ENCODE measurements at places on chromosomes 2 and 18. TPM values are rescaled to one million over a fixed set of nuclear protein-coding genes. Genes with fewer than 3 reads are reported as not detected.
A peak's percentile ranks its signal among the peaks of the same experiment; 100 is the strongest.

CYTIP gene
- 222 TPM for total RNA-seq

SRD5A2 gene
- total RNA-seq = not detected

DNA sequence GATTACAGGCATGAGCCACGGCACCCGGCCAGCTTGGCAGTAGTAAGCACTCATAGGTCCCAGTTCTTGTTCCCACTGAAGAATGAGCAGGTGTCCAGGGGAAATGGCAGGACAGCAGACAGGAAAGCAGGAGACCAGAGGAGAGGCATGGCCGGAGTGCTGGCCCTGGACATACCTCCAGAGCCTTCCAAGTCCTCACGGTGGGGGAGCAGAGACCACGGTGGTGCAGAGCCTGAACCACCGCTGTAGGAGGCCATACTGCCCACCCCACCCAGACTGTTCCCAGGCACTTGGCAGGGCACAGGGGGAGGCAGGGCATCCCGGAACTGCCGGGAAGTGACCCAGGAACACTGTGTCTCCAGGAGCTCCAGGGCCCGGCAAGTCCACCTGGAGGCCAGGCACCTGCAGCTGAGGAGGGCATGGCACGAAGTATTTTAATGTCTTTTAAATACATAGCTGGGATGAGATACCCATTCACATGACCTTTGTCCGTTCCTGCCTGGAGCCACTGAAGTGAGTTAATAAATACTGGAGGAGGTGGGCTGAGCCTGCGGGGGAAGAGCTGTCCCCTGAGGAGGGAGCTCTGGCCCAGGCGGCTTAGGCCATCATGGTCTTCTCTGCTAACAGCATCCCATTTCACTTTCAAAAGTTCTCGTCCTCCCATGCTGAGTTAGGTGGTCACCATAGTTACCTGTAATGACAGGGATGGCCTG, 49.7 kb upstream of the TFCP2L1 start:
- DNase-seq = no peak

- no peak for DNase-seq
Measured at GRCh38 chr2:58532641-58533040, 291.5 kb upstream of the FANCL start.

DNA sequence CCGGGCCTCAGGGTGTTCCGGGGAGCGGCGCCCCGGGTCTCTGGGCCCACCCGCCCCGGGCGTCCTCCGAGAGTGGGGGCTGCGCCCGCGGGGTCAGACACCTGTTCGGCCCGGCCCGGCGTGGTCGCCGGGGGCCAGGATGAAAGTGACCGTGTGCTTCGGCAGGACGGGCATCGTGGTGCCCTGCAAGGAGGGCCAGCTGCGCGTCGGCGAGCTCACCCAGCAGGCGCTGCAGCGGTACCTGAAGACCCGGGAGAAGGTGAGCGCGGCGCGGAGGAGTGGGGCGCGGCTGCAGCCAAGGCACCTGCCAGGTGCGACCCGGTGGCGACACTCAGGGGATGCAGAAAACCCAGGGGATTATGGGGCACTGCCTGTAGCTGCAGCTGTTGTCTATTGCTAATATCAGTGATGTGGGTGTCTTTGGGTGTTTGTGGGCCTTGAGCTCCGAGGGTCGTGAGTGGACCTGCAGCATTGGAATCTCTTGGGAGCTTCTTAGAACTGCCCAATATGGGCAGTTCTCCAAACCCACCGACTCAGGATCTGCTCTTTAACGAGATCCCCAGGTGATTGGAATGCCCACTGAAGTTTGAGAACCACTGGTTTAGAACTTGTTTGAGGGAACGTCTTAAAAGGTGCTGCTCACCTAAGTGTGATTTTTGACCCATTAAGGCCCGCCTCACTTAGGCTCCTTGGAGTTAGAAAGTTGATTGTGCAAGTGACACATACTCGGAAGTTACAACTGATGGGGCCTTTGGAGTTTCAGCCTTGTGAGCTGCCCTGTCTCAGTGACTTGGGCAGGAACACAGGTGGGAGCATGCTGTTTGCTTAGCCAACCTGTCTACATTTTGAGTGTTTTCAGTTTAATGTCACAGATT, 823 bp downstream of the PARD3B start:
- DNase-seq = no peak

DNA sequence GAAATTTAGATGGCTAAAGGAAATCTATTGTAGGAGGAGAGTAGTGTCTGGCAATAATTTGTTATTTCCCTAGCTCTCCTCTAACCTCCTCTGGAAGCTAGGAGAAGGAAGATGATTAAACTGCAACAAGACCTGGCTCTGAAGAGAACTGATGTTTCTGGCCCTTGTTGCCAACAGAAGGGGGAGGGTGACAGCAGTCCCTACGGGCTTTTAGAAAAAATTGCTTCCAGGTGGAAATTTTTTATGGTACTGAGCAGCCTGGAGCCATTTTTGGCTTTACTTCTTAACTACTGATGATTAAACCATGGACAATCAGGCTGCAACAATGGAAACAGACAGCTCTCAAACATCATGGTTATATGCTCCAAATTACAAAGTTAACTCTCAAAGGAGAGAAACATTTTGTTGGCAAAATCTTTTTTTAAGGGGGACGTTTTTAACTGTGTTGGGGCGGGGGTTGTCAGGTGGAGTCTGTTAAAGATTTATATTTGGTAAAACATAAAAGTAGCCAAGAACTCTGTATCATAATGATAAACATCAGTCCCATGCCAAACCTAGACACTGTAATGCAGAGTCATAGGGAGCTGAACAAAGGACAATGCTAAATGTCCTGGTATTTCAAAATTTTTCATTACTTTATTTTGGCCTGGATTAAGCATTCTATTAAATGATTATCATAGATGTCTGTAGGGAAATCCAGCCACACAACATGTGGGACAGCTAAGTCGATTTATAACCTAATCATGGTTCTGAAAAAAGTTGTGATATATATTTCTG, 70.0 kb downstream of the EXOC6B start:
- no peak for DNase-seq

GPR35 gene
- total RNA-seq = 23.8 TPM

DNA sequence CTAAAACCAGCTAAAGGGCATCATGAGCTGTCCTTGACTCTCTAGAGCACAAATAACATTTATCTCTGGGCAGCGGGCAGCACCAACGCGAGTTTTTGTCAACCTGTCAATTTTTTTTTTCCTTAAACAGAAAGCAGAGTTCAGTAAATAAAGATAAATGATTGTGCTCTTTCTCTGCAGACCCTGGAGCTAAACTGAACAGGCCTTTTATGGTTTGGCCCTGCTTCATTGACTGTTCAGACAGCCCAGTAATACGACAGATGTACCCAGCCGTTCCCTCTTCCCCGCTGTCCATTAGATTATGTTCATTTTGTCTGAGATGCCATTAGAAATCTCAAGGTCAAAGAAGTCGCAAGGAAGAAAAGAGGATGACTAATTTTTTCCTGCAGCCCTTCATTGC, 280.5 kb upstream of the PIK3C3 start:
- no peak for DNase-seq

DNA sequence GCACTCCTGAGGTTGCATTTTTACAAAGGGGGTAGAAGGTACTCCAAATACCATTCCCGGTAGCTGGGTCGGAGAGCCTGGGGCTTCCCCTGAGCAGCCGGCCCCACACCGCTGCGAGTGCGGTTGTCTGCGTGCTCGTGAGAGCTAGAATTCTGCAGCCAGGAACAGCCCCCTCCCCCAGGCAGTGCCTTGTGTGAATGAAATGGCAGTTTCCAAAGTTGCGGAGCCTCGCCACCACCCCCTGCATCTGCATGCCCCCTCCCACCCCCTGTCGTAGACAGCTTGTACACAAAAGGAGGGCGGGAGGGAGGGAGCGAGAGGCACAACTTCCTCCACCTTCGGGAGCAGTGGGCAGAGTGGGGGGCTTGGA, 1.1 kb downstream of the MYCN start:
- DNase-seq = no peak

GRCh38 chr2:84238907-84239306, 220.2 kb downstream of the SUCLG1 start:
- no peak for DNase-seq

DNA sequence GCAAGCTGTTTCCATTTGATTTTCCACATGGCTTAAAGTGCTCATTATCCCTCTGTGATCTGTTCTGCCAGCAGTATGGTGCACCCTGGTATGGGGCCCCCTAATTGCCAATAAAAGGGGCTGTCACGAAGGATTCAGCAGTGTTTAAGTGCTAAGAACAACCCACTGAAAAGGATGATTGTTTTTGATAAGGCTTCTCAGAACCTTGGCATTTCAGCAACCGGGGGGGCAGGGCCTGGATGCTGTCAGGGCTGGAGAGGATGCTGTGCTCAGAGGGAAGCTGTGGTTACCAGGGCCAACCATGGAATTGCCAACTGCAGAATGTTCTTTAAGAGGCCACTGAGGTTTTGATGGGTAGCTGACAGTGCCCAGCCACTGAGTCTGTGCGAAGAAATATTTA, 117.8 kb downstream of the CTIF start:
- no peak for DNase-seq

- no peak for DNase-seq
Measured at GRCh38 chr2:85911097-85911496, 22.3 kb upstream of the ST3GAL5 start.

DNA sequence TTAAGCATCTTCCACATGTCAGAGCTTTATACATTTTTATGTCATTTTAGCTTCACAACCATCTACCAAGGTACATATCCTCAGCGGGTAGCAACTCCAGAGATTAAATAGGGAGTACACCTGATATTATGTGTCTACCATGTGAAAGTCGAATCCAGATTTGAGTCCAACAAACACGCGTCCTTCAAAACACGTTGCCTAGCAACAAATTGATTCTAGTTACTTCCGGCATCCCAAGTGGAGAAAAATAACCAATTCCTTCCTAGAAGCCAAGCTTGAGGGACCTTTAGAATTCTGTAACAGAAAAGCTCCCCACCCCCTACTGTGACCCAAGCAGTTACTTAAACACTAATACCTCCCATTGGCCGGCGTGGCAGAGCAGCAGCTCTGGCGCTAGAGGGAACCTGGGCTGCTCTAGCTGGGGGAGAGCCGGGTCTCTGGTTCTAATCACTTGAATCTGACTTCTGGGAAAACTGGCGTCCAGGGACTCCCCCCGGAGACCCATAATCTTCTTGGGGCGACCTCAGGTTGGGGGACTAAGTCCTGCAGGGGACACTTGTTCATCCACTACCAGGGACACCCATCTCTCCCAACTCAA, at the start of gene ERICH2:
Gene ERICH2, plus strand, starts transcription at position 371 of the 598 bp plus-strand sequence. CDS start 304 bp downstream, outside the sequence.
- peak; percentile 60 for DNase-seq

- DNase-seq = no peak
Measured at GRCh38 chr18:76521417-76522121, 26.5 kb upstream of the ZNF516 start.

DNA sequence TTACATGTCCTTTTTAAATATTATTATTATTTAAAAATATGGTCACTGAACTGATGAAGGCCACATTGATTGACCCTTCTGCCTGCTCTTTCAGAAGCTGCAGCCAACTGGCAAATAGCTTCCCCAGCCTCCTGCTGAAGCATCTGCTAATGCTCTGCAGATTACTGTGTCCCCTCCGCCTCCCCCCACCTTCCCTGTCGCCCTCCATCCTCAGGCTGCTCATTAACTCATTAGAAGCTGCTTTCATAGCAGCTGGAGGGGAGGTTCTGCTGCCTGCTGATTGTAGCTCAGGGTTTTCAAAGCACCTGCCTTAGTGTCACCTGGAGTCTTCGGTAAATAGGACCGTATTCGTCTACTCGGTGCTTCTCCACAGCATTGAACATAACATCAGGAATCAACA, 24.8 kb upstream of the LMAN1 start:
- no peak for DNase-seq

- DNase-seq = peak; percentile 74
Measured at GRCh38 chr2:231674587-231675338, 33.6 kb upstream of the PTMA start.

GRCh38 chr2:25306777-25307368, 34.9 kb downstream of the DNMT3A start:
- no peak for DNase-seq

MATN3 gene
- total RNA-seq = not detected

DNA sequence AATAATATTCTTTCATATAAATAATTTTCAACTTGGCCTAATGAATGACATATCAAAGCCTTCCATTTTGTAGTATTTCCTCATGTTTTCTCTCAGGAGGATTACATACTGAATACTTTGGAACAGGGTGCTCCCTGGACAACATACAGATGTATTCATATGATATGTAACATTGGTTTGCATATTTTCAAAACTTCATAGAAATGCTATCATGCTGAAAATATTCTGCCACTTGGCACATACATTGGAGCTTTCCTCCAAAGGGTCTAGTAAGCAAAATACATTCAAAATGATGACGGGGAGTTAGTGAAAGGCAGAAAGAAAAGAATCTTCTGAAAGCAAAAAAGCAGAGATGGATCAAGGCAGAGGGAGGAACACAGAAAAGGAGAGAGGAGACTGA, 38.1 kb upstream of the RTN4 start:
- no peak for DNase-seq

PTRHD1 gene
- 32.9 TPM for total RNA-seq

DNA sequence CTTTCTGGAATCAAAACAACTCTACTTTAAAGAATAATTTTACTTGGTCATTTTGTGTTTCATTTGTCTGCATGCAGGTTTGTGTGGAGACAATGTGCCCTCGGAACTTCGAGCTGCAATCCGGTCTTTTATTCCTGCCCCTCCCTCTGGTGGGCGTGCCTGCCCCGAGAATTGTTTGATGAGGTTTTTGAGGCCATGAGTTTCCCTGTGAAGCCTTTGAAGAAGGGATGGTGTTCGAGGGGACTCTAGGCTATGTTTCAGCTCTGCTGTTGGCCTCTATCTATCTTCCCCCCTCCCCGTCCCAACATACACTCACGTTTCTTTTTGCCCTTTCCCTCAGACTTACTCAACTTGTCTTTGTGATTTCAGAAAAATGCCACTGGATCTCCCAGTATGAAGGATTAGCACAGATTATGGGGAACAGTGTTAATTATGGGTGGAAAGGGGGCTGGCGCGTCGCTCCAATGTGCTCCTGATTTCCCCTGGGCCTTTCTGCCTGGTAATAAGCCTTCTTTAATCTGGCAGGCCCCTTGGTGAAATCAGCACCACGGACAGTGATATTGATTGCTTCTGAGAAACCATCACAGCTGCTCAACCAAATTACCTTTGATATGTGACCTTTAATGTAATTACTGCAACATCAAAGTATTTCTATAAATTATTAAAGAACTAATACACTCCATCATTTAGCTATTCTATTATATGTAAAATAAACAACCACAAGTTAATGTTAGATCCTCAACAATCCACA, 82.2 kb downstream of the CELF4 start:
- DNase-seq = peak; percentile 28

- no peak for DNase-seq
Measured at GRCh38 chr2:144515099-144515695, 4.7 kb downstream of the ZEB2 start.

GRCh38 chr2:226903179-226903578, 67.3 kb downstream of the RHBDD1 start:
- no peak for DNase-seq
